ENCODE measurements at places on chromosomes 5 and 9.

DNA sequence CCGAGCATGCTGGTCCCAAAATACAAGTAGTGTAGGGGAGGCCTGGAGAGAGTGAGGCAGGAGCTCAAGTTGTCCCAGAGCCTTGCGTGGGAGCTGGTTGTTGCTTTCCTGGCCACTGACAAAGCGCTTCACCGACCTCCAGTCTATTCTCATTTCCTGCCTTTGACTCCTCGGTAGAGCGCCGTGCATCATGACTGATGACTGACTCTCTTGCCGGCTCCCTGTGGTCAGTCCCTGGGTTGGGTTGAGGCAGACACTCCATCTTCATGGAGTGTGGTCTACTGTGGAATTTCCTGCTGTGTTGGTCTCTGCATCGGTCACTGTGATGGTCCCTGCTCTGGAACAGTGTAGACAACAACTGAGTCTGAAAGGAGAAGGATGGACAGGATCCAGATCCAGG, 175.1 kb upstream of the S1PR3 start:
- DNase-seq: no peak

- DNase-seq: no peak
Observed at GRCh38 chr5:82396871-82397514, 118.8 kb upstream of the RPS23 start.

- no peak for DNase-seq
Observed at GRCh38 chr9:38724754-38725153, 4.8 kb upstream of the FAM240B start.

GRCh38 chr5:171629628-171630349, 155.8 kb upstream of the SMIM23 start:
- peak; percentile 32 for DNase-seq

DNA sequence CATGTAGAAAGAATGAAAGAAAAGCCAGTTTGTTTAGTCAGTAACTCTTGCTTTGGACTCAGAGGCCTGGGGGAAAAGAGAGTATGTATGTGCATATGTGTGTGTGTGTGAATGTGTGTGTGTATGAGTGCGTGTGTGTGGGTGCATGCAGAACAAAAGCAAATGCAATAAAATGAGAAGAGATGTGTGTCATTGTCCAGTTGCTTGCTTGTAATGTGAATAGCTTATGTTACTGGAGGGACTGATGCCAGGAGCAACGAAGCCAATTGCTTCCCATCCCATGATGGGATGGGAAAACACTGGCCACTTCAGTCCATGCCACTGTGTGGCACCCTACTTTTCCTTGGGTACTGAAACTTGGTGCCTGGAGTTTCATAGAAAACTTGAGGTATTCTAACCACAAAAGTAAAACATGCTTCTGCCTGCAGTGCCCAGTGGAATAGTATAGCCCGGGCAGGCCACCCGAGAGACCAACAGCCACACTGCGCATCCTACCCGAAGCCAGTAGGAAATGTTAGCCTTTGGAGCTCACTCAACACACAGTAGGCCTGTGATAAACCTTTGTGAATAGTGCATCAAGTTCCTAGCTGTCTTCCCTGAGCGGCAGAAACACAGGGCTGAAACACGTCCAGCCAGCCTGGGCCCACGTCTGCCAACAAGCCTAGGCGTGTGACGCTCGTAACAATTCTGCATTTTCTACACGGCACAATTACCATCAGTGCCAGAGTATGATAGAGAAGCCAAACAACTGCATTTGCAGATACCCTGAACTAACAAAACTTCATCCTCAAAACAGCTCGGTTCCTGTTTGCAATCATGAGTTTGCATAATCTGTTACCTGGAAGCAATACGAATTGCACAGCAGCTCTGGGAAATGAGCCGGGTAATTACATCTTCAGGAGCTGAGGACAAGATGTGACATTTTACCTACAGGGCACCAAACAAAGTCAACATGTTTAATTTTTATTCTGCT, 198.1 kb downstream of the SYK start:
- no peak for DNase-seq

DNA sequence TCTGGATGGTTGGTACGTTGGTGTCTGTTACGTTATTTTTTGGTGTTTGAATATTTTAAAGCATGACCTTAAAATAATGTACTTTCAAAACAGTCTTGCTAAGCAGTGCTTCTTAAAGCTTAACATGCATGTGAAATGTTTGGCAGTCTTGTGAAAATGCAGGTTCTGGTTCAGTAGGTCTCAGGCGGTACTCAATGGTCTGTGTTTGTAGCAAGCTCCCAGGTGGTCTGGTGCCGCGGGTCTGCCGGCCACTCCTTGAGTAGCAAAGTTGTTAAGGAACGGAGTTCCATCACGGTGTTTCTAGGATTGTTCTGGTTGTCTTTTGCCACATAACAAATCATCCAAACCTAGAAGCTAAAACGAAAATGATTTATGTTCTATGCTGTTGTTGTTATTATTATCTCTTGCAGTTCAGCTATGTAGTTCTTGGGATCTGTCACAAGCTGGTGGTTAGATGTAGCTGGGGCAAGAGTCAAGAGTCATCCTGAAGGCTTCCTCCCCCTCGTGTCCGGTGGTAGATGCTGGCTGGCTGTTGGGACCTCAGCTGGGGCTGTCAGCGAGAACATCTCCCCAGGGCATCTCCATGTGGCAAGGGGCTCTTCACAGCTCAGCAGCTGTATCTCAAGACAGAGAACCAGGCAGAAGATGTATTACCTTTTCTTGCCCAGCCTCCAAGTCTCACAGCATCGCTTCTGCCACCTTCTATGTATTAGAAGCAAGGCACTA, 186.8 kb downstream of the PALM2AKAP2 start:
- DNase-seq: no peak

- no peak for DNase-seq
Observed at GRCh38 chr9:120926397-120926928, at the start of gene TRAF1. TRAF1 (minus strand) TSS chr9:120926796; CDS start chr9:120926075, 721 bp downstream.

Measured in activated CD4-positive, alpha-beta T cell treated with anti-CD3 and anti-CD28 coated beads for 36 hours (primary cell).